Inflammatory macrophage (primary cell): ENCODE measurements at places on chromosomes 3 and 15.

- DNase-seq, result no peak
These were observed 224.8 kb upstream of the IL12A start for GRCh38 chr3:159763602-159764489.

DNA sequence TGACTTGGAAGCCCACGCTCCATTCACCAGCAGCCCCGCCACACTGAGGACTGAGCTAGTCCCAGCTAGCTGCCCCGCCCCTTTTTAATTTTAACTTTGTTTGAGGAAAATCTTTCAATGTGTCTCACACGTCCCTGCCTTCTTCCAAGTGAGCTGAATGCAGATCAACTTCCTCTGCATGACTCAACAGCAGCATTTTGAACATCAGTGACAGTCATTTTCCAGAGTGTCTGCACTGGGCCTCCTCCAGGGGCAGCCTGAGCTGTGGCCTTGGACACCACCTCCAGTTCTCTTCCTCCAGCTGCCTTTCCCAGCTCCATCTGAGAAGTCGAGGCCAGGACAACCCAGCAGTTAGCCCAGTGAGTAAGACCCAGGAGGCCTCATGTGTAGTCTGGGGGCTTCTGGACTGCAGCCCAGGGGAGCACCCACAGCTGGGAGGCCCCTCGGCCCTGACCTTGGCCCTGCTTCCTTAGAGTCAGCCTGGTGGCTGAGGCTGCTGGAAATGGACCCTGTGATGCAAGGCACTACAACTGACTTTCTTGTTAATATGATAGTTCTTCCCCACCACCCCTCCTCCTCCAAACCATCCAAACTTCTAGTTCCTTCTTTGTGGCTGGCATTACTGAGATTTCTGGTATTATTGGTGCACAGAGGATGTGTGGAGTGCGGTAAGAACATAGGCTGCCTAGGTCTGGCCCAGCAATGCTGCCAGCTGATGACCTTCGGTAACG, 21.4 kb upstream of the ESYT3 start:
- DNase-seq, result peak; percentile 88

DNA sequence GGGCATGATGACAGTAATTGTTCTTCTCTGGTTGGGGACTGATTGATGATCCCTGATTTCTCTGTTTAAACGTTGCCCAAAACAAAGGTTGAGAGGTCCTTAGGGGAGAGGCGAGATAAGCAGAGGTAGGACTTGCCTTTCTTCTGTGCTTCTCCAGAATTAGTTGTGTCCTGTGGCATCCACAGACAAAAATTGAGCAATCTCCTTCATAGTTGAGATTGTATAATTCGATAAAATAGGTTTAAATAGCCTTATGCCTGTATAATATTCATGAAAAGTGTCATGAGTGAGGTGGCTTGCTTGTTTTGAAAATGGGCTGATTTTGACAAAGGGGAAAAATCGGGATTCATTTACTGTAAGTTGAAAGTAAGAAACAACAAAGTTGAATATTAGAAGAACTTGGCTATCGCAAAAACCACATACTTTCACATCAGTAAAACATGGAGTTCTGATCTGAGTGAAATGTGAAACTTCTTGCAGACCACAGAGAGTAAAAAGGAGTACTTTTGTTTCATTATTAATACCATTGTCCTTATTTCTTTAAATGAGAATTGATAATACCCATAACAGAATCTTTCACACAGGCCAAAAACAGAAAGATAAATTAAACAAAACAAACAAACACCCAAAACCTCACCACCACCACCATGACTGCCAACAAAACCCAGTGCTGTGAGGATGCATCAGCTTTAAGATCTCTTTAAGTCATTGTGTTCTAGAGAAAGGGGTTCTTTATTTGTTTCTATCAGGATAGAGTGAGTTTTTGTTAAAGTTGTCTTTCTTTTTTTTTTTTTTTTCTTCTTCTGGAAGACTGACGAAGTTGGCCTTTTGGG, 155.7 kb downstream of the LPP start:
- DNase-seq, result no peak

DNA sequence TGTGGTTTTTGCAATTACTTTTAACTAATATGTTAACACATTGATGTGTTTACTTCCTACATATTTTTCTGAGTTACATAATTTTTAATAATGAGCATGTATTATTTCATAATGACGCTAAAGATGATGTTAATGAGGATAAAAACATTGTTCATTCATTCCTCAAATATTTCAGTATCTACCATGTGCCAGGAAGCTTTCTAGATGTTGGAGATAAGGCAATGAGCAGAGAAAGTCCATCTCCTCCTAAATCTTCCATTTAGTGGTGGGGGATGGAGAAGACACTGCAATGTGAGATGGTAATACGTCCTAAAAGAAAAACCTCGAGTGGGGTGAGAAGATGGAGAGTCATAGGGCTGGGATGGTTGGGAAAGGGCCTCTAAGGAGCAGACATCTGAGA, 132.7 kb downstream of the MYLK start:
- no peak for DNase-seq

DNA sequence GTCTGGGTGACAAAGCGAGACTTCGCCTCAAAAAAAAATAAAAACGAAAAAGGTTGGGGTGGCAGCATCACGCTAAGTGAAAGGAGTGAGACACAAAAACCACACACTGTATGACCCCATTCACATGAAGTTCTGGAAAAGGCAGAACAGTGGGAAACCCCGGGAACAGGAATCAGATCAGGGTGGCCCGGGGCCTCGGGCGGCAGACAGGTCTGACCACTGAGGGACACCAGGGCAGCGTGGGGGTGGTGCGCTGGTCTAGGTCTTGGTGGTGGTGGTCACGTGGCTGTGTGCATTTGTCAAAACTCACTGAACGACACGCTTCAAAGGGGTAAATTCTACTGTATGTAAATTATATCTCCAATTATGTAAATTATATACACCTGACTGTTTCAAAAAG, 79.7 kb upstream of the PRR20G start:
- DNase-seq, result no peak

GRCh38 chr3:164620423-164620822, 457.9 kb downstream of the SI start:
- no peak for DNase-seq

DNA sequence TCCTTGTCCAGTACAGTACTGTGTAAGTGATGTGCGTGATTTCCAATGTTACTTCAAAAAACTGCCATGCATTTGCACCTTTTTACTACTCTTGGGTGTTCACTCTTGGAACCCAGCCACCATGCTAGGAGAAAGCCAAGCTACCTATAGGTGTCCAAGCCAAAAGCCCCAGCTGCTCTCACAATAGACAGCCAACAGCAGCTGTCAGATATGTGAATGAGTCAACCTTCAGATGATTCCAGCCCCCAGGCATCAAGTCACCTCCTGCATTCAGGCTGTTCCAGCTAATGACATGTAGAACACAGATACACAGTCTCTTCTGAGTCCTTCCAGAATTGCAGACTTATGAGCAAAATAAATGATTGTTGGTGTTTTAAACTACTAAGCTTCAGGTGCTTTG, 417.7 kb upstream of the TGFBR2 start:
- DNase-seq, result no peak

DNA sequence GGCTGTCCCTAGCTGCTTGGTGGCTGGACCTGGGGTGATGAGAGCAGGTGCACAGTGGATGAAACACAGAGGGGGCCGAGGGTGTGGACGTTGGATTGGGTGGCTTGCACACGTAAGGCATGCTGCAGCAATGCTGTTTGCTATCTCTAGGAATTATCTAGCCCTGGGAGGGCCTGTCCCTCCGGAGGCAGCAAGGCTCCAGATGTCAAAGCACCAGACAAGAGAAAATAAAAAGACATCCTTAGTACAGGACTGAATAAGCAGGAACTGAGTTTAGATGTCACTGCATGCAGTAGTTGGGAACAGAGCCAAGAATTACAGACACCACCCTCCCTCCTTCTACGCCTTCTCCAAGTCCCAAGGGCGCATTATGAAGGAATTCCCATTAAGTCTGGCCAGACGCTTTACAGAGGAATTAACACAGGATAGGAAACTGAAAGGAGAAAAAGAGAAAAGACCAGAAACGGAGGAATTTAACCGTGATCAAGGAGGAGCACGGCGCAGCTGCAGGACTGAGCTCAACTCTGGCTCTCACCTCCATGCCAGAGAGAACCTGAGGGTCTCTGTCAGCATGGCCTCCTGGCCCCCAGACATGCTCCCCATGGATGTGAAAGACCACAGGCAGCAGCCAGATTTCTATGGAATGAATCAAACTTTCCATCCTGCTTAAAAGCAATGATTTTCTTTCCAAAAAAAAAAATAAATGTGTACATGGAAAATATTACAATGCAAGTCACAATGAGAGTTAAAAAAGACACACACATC, 13.8 kb downstream of the ATP10A start:
- peak; percentile 44 for DNase-seq

DNA sequence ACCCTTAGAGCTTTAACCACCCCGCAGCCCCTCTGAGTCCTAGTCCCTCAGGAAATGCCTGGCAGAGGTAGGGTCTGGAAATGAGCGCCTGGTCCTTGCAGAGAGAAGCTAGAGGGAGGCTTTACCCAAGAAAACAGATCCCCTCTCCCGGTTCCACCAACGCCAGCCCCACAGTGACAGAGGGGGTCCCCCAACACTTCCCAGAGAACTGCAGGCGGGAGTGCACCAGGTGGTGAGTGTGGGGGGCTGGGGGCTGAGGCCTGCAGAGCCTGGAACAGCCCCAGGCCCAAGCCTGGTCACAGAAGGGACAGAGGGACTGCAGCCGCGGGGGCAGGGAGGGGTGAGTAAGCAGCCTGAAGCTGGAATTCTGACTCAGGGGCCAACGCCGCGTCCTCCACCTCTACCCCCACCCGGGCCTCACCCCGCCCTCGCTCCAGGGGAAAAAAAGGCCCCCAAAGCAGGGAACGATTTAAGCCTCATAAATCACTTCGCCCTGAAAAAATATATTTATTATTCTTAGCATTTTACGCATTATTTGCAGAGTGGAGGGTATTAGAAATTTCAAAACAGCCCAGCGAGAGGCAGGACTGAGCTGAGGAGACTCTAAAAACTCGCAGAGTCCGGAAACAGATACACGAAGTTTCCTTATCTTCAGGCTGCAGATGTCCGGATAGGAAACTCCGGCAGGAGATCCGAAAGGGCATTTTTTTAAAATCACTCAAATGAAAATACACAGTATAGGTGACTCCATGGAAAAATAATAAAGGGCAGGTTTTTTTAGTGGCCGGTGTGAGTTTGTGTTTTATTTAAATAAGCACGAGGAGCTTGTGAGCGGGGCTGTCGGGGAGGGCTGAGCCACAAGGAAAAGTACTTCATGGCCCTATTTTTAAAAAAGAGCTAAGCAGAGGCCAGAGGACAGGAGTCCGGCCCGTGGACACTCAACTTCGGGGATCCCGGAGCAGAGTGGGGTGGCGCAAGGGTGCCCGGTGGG, 10.0 kb downstream of the GATA2 start:
- DNase-seq, result peak; percentile 6

DNA sequence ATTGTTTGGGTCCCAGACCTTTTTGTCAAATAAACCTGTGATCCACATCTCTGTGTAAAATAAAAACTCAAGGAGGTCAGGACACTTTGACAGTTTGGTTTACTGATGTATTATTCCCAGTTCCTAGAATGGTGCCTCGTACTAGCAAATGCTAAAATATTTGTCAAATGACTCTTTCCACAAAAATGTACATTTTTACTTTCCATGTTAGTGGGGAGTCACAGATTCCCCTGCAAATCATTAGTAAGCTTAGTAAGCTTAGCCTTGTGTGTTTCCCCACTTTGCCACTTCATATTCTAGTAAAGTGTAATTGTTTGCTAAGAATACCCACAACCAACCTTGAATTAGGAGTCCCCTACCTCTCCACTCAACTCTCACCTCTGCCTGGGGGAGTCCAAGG, 2.4 kb upstream of the MAGI1 start:
- DNase-seq, result no peak

- no peak for DNase-seq
These were observed 697.5 kb downstream of the GBE1 start for GRCh38 chr3:81063896-81064295.

- DNase-seq, result no peak
These were observed 1298.5 kb downstream of the ROBO2 start for GRCh38 chr3:78338405-78338804.

DNA sequence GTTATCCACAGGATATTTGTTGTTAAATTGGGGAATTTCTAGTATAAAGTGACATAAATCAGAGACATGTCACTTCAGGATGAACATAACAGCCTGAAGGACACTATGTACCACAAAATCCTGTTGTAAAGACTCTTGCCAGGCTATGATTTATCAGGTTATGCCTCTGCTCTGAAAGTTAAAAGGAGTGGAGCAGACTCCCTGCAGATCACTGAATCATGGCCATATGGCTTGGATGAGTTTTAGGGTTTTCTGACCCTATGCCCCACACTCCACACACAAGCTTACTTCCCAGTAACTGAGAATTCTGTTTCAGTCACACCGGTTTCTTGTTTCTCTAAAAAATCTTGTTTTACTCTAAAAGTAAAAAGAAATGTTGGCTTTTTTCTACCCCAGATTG, 869.4 kb downstream of the NAALADL2 start:
- no peak for DNase-seq

GRCh38 chr3:172846103-172846561, 95.6 kb downstream of the ECT2 start:
- DNase-seq, result peak; percentile 56
